ENCODE measurements at places on chromosomes 7 and 10. TPM values are rescaled to one million over a fixed set of nuclear protein-coding genes. Genes with fewer than 3 reads are reported as not detected.

The HYAL4 gene
- not detected for total RNA-seq

The HTR7 gene
- not detected for total RNA-seq

The ZPBP gene
- not detected for total RNA-seq

The MOGAT3 gene
- not detected for total RNA-seq

The EGR2 gene
- 126 TPM for total RNA-seq

The USP54 gene
- total RNA-seq: 5.4 TPM

The OR2A5 gene
- not detected for total RNA-seq

The OR2A42 gene
- 0.09 TPM for total RNA-seq

The OPN1SW gene
- total RNA-seq: not detected

The C7orf57 gene
- total RNA-seq: 0.11 TPM

The PHKG1 gene
- total RNA-seq: 3.6 TPM

The IGF2BP3 gene
- 16.6 TPM for total RNA-seq

The STOX1 gene
- total RNA-seq: 0.85 TPM

The ANKRD61 gene
- total RNA-seq: 0.25 TPM

The TUBAL3 gene
- not detected for total RNA-seq

The TPST1 gene
- total RNA-seq: 1.3 TPM

The LLCFC1 gene
- total RNA-seq: not detected

The PLXDC2 gene
- not detected for total RNA-seq

The ACSM6 gene
- not detected for total RNA-seq

The ENTPD1 gene
- total RNA-seq: 37.5 TPM

The BAIAP2L1 gene
- total RNA-seq: 1.9 TPM

The APBB1IP gene
- total RNA-seq: 47.4 TPM

The WDR37 gene
- total RNA-seq: 17.0 TPM

The SPDYE5 gene
- not detected for total RNA-seq

The FANK1 gene
- 0.44 TPM for total RNA-seq

The CLDN12 gene
- 7.1 TPM for total RNA-seq

The RSPH10B gene
- total RNA-seq: 0.59 TPM

The SPDYE9 gene
- not detected for total RNA-seq

The PPP1R3A gene
- total RNA-seq: not detected

The PRSS1 gene
- total RNA-seq: not detected

The HACD1 gene
- total RNA-seq: 6.6 TPM

The CYP26C1 gene
- total RNA-seq: not detected

The SDK1 gene
- total RNA-seq: 1.2 TPM

The NPTX2 gene
- 0.32 TPM for total RNA-seq

The INMT gene
- not detected for total RNA-seq

The MYO1G gene
- total RNA-seq: 442 TPM

The CHAT gene
- total RNA-seq: 2.2 TPM

The TDRD1 gene
- 0.11 TPM for total RNA-seq

The GOLGA7B gene
- total RNA-seq: 0.34 TPM

The NXPH1 gene
- total RNA-seq: not detected

The FAM131B gene
- total RNA-seq: 1.3 TPM

The FRMD4A gene
- 0.32 TPM for total RNA-seq

The LRIT1 gene
- total RNA-seq: not detected

The SH2D4B gene
- not detected for total RNA-seq

The SLC26A3 gene
- not detected for total RNA-seq

The FAM25C gene
- total RNA-seq: not detected

The NKX2-3 gene
- total RNA-seq: not detected

The STAMBPL1 gene
- 47.2 TPM for total RNA-seq

The CNPY1 gene
- not detected for total RNA-seq

The TSPAN15 gene
- total RNA-seq: 0.55 TPM

The ZNF804B gene
- total RNA-seq: not detected

The DLX6 gene
- not detected for total RNA-seq

The NKX6-2 gene
- not detected for total RNA-seq

The FBXL15 gene
- total RNA-seq: 14.8 TPM

The NUTM2A gene
- 0.30 TPM for total RNA-seq

The SYT15B gene
- total RNA-seq: 0.23 TPM

Measured in activated T-helper 2 cell treated with anti-CD3 and anti-CD28 coated beads, Interferon-gamma antibody, Interleukin-2, Interleukin-4, amounts not matched to agents 10 μg/mL and 5 μg/mL and 100 μg/mL, durations not matched to agents 14 hours and 24 hours and 36 hours (primary cell).